ENCODE measurements at places on chromosomes 16 and 17. TPM values are rescaled to one million over a fixed set of nuclear protein-coding genes. Genes with fewer than 3 reads are reported as not detected.

The PRSS22 gene
- total RNA-seq: not detected

The BCAR1 gene
- 65.9 TPM for total RNA-seq

The ANKRD40CL gene
- total RNA-seq: not detected

The PRSS53 gene
- 0.71 TPM for total RNA-seq

The MPV17L gene
- total RNA-seq: 5.5 TPM

The PPP1R1B gene
- 4.0 TPM for total RNA-seq

GRCh38 chr16:14219983-14220382 lies 148.9 kb downstream of the MRTFB start:
- no peak for DNase-seq

DNA sequence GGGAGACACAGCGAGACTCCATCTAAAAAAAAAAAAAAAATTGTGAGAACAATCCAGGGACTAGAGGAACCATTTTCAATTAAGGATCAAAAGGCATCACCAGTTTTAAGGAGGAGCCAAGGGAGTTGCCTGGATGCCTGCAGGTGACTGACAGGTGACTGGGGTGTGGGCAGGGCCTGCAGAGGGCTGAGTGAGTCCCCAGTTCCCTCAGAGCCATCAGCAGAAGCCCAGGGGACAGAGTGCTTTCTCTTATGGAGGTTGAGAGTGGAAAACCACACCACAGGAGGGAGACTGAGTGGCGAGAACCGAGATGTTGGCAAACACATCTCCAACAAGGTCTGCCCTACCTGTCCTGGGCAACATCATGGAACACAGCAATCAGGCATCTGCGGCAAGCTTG lies 27.1 kb upstream of the CREBBP start:
- no peak for DNase-seq

DNA sequence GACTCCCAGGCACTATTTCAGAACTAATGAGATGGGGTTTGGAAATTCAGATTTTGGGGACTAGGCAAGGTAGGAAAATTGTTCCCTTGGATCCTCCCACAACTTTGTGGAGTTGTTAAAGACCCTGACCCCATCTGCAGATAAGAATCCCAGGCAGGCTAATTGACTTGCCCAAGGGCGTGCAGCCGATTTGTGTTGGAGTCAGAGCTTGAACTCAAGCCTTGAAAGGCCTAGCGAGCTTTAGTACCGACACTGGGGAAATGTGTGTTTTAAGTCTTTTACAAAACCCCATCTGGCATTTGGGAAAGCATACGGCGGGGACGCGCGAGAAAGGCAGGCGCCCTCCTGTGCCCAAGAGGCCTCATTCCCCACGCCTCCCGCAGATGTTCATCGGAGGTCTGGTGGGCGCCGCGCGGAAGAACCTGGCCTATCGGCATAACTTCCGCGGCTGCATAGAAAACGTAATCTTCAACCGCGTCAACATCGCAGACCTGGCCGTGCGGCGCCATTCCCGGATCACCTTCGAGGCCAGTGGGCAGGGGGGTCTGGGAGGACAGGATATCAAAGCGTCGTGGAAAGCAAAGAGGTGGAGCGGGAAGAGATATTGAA lies 4.3 kb downstream of the CNTNAP1 start:
- DNase-seq: no peak

GRCh38 chr17:67712375-67712774 lies 5.4 kb upstream of the NOL11 start:
- DNase-seq: no peak

- DNase-seq: no peak
Observed at GRCh38 chr17:51029568-51030463, 90.9 kb downstream of the SPAG9 start.

GRCh38 chr16:17228048-17228707 lies 242.6 kb downstream of the XYLT1 start:
- no peak for DNase-seq

DNA sequence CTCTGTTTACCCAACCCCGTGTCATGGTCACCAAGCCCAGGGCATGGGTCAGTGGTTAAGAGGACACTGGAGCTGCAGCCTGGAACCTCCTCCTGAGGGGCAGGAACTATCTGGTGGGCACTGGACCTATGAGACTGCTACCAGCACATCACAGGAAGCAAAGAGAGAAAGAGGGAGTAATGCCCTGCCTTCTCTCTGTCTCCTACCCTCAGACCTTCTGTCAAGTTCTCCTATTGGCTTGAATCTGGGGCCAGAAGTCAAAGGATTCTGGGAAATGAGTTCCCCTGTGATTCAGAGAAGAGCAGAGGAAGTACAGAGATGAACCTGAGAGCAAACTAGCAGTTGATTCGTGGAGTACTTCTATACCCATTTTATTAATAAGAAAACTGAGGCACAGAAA lies 123.0 kb upstream of the GNAO1 start:
- no peak for DNase-seq

DNA sequence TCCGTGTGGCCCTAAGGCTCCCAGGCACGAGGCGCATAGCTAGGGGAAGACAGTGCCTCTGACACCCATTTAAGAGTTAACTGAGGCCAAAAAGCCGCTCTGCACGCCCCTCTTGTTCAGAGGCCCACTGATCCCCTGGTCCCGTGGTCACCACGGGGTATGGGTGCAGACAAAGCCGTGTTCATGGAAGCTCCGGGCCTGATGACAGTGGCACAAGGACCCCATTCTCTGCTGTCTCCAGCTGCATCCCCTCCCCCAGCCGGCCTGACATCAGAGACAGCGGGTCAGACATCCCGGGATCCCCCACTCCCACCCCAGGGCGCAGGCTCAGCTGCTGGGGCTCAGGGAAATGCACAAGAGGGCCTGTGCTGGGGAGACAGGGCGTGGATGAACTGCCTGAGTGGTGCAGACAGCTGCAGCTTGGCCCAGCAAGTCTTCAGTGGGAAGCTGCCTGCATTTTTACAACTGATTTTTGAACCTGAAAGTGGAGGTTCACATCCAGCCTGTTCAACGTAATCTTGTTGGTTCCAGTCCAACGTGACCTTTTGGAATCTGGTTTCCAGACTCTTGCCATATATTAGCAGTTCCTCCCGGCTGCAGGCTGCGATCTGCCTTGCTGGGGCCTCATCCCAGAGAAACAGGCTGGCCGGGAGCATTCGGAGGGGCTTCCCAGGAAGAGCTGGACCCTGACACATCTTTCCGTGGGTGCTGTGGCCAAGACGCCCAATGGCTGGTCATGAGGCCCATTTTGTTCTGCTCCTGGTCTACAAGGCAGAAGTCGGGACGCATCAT lies 9.7 kb upstream of the BAHCC1 start:
- no peak for DNase-seq

GRCh38 chr17:14203388-14203787 lies 33.3 kb downstream of the CDRT15 start:
- no peak for DNase-seq

GRCh38 chr17:146983-147761 lies 9.8 kb downstream of the SCGB1C2 start:
- peak; percentile 18 for DNase-seq

GRCh38 chr17:36464765-36465088 lies 21.8 kb upstream of the ZNHIT3 start:
- DNase-seq: no peak

- no peak for DNase-seq
Observed at GRCh38 chr17:63916566-63917185, 2.0 kb downstream of the GH1 start.

- DNase-seq: no peak
Observed at GRCh38 chr16:71754652-71755051, 30.2 kb upstream of the PHLPP2 start.

DNA sequence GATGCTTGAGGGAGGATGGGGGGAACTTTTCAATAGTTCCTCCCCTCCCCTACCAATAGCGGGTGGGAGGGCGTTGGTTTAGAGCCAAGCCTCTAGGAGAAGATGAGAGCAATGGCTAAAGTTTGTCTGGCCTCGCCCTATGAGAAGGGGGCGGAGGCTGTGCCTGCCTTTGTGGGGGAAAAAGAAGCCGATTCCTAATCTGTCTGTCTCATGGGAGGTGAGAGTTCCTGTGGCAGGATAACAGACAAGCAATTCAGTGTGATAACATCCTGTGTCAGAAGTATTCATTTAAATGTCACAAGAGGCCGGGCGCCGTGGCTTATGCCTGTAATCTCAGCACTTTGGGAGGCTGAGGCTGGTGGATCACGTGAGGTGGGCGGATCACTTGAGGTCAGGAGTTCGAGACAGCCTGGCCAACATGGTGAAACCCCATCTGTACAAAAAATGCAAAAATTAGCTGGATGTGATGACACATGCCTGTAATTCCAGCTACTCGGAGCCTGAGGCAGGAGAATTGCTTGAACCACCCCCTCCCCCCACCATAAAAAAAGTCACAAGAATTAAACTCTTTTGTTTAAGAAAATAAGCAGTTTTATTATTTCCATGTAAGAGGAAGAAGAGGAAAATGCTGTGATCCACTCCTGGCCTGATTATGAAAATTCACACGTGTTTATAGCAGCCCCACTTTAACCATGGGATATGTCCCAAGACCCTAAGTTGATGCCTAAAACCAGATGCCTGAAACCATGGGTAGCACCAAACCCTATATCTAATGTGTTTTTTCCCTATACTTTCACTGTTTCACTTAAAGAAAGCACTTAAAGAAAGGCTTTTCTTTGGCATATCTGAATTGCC lies 1.7 kb downstream of the SLFN5 start:
- peak; percentile 88 for DNase-seq

- DNase-seq: no peak
Observed at GRCh38 chr17:74960570-74961342, 11.8 kb downstream of the HID1 start.

- no peak for DNase-seq
Observed at GRCh38 chr17:68533887-68534694, 21.9 kb downstream of the PRKAR1A start.

GRCh38 chr16:8377864-8378263 lies 212.4 kb downstream of the TMEM114 start:
- no peak for DNase-seq
